ENCODE measurements at places on chromosomes 1 and 21.

DNA sequence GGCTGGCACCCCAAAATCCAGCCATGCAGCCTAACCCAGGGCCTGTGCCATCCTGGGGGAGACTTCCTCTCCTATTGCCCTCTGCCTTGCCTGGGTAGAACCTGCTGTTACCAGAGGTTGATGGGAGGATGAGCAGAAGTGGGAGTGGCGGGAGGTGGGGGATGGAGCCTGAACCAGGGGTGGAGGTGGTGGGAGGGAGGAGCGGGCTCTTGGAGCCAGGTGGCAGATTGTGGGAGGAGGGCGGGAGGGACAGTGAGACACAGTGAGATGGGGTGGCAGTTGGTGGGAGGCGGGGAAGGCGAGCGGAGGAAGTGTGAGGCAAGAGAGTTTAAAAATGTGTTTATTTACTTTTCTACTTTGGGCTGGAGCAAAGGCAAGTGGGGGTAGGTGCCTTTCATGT is 87.3 kb downstream of the KCNJ6 start:
- DNase-seq: no peak

DNA sequence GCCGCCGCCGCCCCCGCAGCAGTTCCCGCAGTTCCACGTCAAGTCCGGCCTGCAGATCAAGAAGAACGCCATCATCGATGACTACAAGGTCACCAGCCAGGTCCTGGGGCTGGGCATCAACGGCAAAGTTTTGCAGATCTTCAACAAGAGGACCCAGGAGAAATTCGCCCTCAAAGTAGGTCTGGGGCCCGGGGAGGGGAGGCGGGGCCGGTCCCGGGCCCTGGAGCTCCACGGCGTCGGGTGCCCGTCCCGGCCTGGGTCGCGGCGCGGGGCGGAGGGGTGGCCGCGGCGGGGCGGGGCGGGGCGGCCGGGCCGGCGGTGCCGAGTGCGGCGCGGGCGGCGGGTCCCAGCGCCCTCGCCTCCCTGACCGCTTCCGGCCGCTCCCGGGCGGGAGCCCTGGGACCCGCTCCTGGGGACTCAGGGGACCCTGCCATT is 646 bp downstream of the MAPKAPK2 start:
- peak; percentile 36 for DNase-seq

- no peak for DNase-seq
Observed at GRCh38 chr1:1333551-1334241, 2.6 kb downstream of the TAS1R3 start.

GRCh38 chr1:199422206-199422605 is 605.3 kb upstream of the NR5A2 start:
- DNase-seq: peak; percentile 30

GRCh38 chr1:202015662-202015937 is 5.2 kb downstream of the ELF3 start:
- DNase-seq: no peak

- no peak for DNase-seq
Observed at GRCh38 chr21:38343691-38344090, 86.9 kb downstream of the KCNJ15 start.

GRCh38 chr1:15885701-15886610 is 38.4 kb downstream of the SPEN start:
- peak; percentile 29 for DNase-seq

DNA sequence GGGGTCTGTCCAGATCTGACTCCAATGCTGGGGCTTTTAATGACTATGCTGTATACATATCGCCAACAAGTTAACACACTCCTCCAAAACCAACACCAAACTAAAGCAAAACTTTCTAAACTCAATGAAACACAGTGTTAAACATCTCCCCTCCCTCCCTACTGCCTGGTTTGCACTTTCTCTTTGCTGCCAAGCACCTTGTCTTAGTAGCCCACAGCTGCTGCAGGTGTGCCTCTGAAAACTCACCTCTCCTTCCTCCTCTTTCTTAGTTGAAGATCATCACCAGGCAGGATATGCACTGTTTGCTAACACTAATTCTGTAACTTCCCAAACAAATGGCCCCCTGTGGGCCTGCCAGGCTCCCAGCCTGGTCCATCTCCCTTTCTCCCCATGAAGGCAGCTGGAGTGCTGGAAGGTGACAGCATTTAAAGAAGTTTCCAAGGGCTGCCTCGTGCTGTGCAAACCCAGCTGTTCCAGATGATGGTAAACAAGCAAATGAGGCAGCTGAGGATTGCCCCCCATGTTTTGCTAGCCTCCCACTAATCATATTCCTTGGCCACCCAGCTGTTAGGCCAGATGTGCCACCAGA is 213.7 kb downstream of the ASTN1 start:
- no peak for DNase-seq

- peak; percentile 77 for DNase-seq
Observed at GRCh38 chr1:99808391-99809115, 41.6 kb upstream of the AGL start.

- peak; percentile 56 for DNase-seq
Observed at GRCh38 chr1:42380586-42381279, at the start of gene RIMKLA. RIMKLA (plus strand) TSS chr1:42380792; CDS start chr1:42380935, 143 bp downstream.

DNA sequence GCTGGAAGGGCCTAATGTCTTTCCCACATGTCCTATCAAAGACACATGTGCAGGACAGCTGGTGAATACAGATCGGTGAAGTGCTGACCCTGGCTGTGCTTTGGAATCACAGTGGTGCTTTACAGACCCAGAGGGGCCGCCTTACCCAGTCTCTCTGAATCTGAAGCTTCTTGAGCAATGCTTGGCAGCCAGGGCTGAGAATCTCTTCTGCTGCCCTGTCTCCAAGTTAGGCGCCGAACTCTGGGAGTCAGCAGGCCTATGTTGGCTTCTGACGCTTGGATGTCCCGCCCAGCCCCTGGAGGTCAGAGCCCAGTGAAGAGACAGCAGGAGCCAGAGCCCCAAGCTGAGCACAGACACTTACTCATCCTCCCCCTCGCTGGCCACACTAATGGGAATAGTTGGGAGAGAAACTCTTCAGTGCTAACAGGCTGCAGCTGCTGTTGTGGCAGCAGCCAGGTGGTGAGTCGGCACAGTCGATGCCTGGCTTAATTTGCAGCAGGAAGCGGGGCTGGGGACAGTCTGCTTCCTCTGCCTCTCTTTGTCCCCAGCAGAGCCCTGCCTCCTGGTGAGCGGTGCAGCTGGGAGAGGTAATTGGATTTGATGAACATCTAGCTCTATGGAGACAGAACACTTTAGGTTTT is 68.1 kb downstream of the URB2 start:
- DNase-seq: no peak

- DNase-seq: peak; percentile 68
Observed at GRCh38 chr1:157878059-157878458, 36.5 kb upstream of the CD5L start.

- no peak for DNase-seq
Observed at GRCh38 chr1:116440731-116441130, 67.7 kb downstream of the ATP1A1 start.

DNA sequence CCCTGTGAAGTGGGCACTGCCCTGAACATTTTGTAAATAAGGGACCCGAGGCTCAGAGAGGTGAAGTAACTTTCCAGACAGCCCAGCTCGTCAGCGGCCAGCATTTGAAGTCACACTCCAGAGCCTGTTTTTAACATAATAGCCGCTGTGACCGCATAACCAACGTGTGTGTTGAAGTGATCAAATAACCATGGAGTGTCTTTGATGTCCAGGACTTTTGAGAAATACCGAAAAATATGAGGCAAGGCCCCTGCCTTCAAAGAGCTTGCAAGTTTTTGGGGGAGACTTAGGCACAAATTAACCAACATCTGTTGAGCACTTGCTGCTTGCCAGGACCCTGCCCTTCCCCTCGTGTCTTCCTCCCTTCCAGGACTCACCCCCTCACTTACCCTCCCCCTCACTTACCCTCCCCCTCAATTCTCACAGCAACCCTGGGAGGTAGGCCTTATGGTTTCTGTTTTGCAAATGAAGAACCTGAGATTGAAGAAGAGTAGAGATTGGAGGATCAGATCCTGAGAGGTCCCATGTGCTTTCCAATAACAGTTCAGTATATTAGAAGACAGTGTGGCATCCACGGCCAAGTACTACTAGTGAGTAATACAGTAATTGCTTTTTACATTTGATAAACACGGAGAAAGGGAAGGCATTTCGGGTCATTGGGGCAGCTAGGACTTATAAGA is 1.3 kb upstream of the SLC16A1 start:
- no peak for DNase-seq

DNA sequence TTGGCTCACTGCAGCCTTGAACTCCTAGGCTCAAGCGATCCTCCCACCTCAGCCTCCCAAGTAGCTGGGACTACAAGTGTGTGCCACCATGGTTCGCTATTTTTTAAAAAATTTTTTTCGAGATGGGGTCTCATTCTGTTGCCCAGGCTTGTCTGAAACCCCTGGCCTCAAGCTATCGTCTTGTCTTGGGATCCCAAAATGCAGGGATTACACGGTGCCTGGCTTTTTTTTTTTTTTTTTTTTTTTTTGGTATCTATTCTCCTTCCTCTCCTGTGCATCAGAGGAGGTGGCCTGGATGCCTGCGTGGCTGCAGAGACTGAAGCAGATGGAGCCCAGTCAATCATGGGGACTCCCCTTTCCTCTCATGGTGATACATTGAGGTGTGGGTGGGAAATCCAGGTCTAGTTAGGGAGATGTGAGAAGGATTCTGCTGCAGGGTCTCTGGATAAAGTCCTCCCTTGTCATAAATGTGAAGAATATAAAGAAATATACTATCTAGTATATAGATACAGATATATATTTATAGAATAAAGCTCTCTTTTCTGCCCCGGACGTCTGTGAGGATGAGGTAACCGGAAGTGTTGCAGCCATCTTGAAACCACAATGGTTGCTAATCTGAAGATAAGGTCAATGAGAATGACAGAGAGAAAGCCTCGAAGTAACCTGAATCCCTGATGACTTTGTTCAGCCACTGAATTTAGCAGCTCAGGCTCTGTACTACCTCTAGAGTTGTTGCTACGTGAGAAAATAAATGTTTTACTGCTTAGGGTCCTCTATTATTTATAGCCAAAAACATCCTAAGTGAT is 19.5 kb upstream of the RGSL1 start:
- DNase-seq: no peak

- DNase-seq: peak; percentile 72
Observed at GRCh38 chr1:217029281-217030157, 306.3 kb upstream of the ESRRG start.

GRCh38 chr1:230169454-230170152 is 102.6 kb downstream of the GALNT2 start:
- no peak for DNase-seq

GRCh38 chr1:248862998-248863881 is 4.4 kb upstream of the ZNF692 start:
- DNase-seq: peak; percentile 61

GRCh38 chr1:29805896-29806160 is 569.5 kb downstream of the PTPRU start:
- DNase-seq: no peak

- no peak for DNase-seq
Observed at GRCh38 chr1:94301186-94301585, 63.8 kb upstream of the ARHGAP29 start.

DNA sequence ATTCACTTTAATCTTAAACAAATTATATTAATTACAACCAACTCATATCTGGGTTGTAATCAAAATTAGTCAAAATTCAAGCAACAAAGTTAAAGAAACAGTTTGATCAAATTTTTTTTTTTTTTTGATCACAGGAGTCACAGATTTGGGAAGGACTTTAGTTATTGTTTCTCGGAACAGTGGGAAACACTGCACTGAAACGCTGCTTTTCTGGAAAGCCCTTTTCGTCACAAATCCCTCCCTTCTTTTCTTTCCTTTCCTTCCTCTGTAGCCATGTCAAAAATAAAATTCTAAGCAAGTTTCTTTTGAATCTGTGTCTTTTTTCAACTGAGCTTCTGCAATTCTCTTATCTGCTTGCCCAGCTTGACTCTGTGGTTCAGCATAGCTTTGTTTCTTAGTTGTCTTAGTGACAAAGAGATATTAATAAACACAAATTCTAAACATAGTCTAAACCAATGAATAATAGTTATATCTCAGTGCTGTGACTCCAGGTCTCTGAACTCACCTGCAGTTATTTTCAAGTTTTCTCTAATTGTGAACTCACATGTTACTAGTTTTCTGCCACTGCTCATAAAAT is 53.8 kb downstream of the PTGS2 start:
- DNase-seq: no peak

GRCh38 chr1:37169743-37170275 is 135.5 kb upstream of the GRIK3 start:
- DNase-seq: no peak

Measured in T47D (cell line).